IMR-90 (cell line): ENCODE measurements at places on chromosomes 4 and X. TPM values are rescaled to one million over a fixed set of nuclear protein-coding genes. Genes with fewer than 3 reads are reported as not detected.

The GLRA2 gene
- not detected in 2 replicates for total RNA-seq

The PLS3 gene
- 252 and 370 TPM in 2 replicates for total RNA-seq

The OPHN1 gene
- 12.5 and 13.1 TPM in 2 replicates for total RNA-seq

The GUCY1B1 gene
- 2.8 and 2.9 TPM in 2 replicates for total RNA-seq
